Endothelial cell of umbilical vein (primary cell): ENCODE measurements at places on chromosomes 12 and 14.
A peak's percentile ranks its signal among the peaks of the same experiment; 100 is the strongest.

DNA sequence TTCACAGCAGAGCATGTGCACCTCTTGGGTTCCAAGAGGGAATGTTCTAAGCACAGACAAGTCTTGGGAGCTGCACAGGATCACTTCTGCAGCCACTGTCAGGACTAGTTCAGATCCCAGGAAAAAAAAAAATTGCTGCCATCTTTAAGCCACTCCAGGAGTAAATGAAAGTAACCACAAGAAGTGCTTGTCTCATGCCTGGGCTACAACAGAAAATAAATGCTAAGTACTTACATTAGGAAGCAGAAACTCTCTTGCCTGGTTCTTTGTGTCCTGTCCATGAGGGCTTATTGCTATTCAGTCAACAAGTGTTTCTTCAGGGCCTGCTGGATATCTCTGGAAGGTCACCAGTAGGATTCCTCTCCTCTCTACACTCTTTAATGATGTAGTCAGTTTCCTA is 176.1 kb downstream of the KTN1 start:
- H3K36me3 ChIP-seq: no peaks in the 10 kb centered on the region
- no peaks in the 10 kb centered on the region for H3K27me3 ChIP-seq
- no peak overlapping the region for H3K4me3 ChIP-seq
- H3K27ac ChIP-seq: no peak overlapping the region
- no peak for DNase-seq
- H3K4me1 ChIP-seq: peaks cover 10% of the 10 kb centered on the region

GRCh38 chr12:108193917-108194316 is 64.8 kb downstream of the WSCD2 start:
- peak; percentile 21 for DNase-seq
- no peaks in the 10 kb centered on the region for H3K27me3 ChIP-seq
- H3K4me3 ChIP-seq: no peak overlapping the region

DNA sequence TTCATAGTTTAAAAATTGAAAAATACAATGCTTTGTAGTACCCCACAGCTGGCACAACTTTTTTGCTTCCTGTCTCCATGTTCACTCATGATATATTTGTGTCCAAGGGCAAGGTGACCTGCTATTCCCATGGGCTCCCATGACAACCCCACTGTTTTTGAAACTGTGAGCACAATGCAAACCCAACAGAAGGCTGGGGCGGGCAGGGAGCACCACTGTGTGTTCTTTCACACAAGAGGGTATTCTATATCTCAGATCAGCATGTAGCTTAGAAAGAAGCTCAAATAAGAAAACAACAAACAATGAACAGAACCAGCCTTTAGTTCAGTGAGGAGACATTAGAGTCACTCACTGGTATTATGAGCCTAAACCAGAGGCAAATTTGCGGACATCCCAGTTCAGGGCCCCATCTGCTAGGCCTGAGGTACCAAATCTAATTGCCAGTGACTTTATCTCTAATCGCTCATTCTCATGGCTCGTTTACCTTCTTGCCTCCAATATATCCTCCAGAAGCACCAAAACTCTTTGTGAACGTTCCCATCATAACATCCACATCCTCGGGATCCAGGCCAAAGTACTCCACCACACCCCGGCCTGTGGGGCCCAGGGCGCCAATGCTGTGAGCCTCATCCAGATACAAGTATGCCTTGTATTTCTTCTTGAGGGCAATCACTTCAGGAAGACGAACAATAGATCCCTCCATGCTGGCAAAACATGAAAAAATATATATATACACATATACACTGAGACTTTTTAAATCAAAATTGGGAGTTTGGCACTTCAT is 56.4 kb upstream of the ISM2 start:
- H3K27me3 ChIP-seq: no peaks in the 10 kb centered on the region
- peaks cover 8% of the 10 kb centered on the region for H3K36me3 ChIP-seq
- DNase-seq: peak; percentile 60
- H3K4me1 ChIP-seq: no peaks in the 10 kb centered on the region
- no peak overlapping the region for H3K27ac ChIP-seq

DNA sequence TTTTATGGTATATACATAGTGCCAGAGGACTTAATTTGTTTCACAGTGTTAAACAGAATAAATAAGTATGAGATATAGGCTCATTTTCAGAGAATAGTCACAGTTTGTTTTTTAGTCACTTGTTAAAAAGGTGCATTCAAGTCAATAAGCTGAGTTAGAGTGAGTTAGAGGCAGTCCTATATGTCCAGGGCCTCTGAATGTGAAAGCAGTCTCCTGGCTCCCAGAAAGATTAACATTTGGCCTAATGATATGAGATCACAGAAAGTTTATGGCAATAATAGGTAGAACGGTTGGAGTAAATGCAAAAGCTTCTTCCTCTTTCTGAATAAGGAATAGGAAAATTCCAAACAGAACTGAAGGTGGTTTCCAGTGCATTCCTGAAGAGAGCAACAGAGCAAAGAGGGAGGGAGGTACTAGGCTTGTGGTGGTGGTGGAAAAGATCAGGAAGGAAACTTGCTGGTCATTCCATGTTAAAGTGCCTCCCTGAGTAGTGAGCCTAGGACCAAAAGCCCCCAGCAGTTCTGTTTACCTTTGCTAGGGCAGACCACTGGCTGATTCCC is 54.4 kb downstream of the SLC38A4 start:
- no peak overlapping the region for H3K4me3 ChIP-seq
- no peaks in the 10 kb centered on the region for H3K36me3 ChIP-seq
- H3K27ac ChIP-seq: no peak overlapping the region
- H3K27me3 ChIP-seq: no peaks in the 10 kb centered on the region
- H3K4me1 ChIP-seq: no peaks in the 10 kb centered on the region

DNA sequence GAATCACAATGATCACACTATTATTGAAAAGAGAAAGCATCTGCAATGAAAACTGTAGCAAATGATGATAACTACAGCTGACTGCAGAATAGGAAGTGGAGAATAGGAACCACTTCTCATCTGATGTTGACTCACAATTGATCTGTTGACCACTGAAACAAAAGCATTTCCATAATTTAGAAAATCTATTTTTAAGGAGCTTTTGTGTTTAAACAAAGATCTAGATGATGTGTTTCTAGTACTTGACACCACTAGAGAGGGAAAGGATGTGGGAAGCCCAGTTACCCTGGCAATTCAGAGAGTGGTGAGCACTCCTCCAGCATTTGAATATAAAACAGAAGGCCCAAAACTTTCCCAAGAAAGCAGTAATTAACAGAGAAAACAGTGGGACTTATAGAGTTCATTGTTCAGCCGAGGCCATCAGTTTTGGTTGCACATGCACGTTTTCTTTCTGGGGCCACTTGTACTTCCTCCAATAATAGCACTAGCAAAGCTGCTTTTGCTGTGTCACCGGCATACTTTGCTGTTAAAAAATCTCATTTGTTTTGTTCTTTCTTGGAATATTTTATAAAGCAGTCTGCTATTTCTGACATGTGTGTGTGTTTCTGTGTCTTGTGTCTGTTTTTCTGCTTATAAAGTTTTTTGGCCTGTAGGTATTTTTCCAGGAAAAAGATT is 76.1 kb upstream of the HECTD1 start:
- no peak overlapping the region for H3K4me3 ChIP-seq
- H3K4me1 ChIP-seq: peaks cover 16% of the 10 kb centered on the region
- H3K36me3 ChIP-seq: no peaks in the 10 kb centered on the region
- peak; percentile 49 for DNase-seq
- peak overlapping the region; percentile 83 for H3K27ac ChIP-seq

- H3K4me3 ChIP-seq: no peak overlapping the region
- no peaks in the 10 kb centered on the region for H3K27me3 ChIP-seq
- no peak overlapping the region for H3K27ac ChIP-seq
- H3K36me3 ChIP-seq: no peaks in the 10 kb centered on the region
Observed at GRCh38 chr14:90732139-90732538, 84.1 kb downstream of the TTC7B start.

GRCh38 chr12:124790650-124791400 is 72.8 kb downstream of the SCARB1 start:
- H3K4me3 ChIP-seq: no peak overlapping the region
- no peaks in the 10 kb centered on the region for H3K4me1 ChIP-seq
- DNase-seq: no peak
- H3K36me3 ChIP-seq: peaks cover 9% of the 10 kb centered on the region
- H3K27me3 ChIP-seq: no peaks in the 10 kb centered on the region
- no peak overlapping the region for H3K27ac ChIP-seq

- H3K36me3 ChIP-seq: no peaks in the 10 kb centered on the region
- H3K27me3 ChIP-seq: no peaks in the 10 kb centered on the region
- no peaks in the 10 kb centered on the region for H3K4me1 ChIP-seq
- no peak overlapping the region for H3K27ac ChIP-seq
- no peak overlapping the region for H3K4me3 ChIP-seq
Observed at GRCh38 chr12:70197345-70197744, 45.9 kb upstream of the CNOT2 start.

- no peaks in the 10 kb centered on the region for H3K4me1 ChIP-seq
- no peaks in the 10 kb centered on the region for H3K36me3 ChIP-seq
- DNase-seq: no peak
Observed at GRCh38 chr12:34391771-34392581, 369.7 kb downstream of the ALG10 start.

- DNase-seq: no peak
- no peak overlapping the region for H3K27ac ChIP-seq
- H3K4me3 ChIP-seq: no peak overlapping the region
- peaks cover 11% of the 10 kb centered on the region for H3K27me3 ChIP-seq
Observed at GRCh38 chr12:9240776-9241175, 32.6 kb upstream of the PZP start.

DNA sequence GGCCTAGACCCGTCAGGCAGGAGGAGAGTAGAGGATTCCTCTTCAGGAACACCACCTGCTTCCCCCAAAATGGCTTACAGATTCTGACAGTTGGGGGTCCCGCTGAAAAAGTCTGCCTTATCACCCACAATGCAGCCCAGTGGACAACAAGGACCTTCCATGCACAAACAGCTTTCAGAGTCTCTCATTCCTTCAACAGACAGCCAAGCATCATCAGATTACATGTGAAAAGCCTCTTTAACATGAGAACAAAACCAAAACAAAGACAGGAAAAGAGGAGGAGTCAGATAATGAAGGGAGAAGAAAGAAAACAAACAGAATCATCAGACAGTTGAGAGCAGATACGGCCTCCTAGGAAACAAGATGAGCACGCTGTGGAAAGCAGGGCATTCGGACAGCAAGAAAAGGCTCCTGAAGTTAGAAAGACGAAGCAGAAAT is 18.3 kb downstream of the KCTD10 start:
- no peaks in the 10 kb centered on the region for H3K27me3 ChIP-seq
- no peak overlapping the region for H3K4me3 ChIP-seq
- H3K36me3 ChIP-seq: peaks cover 22% of the 10 kb centered on the region
- peaks cover 59% of the 10 kb centered on the region for H3K4me1 ChIP-seq

DNA sequence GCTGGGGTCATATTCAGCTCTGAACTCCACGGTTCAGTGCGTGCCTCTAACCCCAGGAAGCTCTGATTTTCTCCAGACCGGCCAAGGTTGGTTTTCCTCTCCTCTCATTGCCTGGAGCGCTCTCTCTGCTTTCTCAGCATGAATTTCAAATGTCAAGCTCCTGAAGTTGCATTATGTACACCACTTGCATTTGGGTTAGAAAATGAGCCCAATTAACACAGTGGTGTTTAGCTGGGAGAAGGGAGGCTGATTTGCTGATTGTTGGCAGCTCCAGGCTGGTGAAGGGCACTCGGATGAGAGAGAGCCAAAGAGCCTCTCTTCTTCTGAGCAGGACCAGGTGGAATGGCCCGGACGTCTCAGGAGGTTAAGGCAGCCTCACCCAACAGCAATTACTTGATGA is 570.9 kb downstream of the VRK1 start:
- no peak overlapping the region for H3K27ac ChIP-seq
- H3K27me3 ChIP-seq: no peaks in the 10 kb centered on the region
- H3K4me1 ChIP-seq: no peaks in the 10 kb centered on the region
- no peak overlapping the region for H3K4me3 ChIP-seq
- DNase-seq: no peak

GRCh38 chr12:65602610-65603295 is 221.5 kb upstream of the HMGA2 start:
- no peaks in the 10 kb centered on the region for H3K36me3 ChIP-seq
- H3K27me3 ChIP-seq: no peaks in the 10 kb centered on the region
- H3K4me3 ChIP-seq: peak overlapping the region; percentile 24

DNA sequence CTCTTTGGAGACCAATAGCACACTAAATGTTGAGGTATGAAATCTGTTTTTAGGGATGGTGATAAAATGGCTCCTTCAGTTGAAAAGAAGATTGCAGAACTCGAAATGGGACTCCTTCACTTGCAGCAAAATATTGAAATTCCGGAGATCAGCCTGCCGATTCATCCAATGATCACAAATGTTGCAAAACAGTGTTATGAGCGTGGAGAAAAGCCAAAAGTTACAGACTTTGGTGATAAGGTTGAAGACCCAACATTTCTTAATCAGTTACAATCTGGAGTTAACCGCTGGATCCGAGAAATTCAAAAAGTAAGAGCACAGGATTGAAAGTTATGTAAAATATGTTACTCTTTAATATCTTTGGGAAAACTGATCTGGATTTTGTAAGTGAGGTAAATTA is 15.3 kb downstream of the DYNC1H1 start:
- H3K36me3 ChIP-seq: peaks cover 16% of the 10 kb centered on the region
- no peak overlapping the region for H3K27ac ChIP-seq

DNA sequence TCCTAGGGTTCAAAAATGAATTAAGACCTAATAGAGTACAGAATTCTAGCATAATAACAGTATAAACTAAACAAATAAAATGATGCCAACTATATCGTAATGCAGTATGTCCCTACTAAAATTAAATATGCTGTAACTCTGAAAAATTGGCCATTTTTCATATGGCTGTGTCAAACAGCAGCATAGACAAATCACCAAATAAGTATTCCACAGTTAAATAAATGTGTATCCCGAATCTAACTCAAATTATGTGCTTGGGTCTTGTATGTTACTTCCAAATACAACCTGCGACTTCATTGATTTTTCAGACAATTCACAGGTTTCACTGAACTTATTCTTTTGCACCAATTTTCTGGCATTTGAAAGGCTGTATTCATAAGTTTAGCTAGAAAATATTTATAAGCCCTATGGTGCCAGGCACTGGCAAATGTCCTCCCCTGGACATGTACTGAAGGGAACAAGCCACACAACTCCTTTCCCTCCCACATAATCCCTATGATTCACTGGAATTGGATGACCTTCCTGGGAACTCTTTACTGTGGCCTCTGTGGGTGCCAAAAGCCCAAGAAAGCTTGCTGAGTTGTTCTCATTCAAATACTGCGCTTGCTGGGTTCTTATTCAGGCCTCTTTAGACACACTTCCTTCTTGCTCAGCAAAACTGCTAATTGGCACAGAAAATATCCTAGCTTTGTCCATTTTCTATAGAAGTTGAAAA is 108.8 kb downstream of the KITLG start:
- DNase-seq: no peak
- H3K4me3 ChIP-seq: no peak overlapping the region
- no peaks in the 10 kb centered on the region for H3K36me3 ChIP-seq
- no peaks in the 10 kb centered on the region for H3K27me3 ChIP-seq
- H3K27ac ChIP-seq: no peak overlapping the region

- H3K27ac ChIP-seq: no peak overlapping the region
- H3K4me3 ChIP-seq: no peak overlapping the region
- no peaks in the 10 kb centered on the region for H3K36me3 ChIP-seq
- no peaks in the 10 kb centered on the region for H3K4me1 ChIP-seq
Observed at GRCh38 chr12:15852383-15852782, 29.8 kb upstream of the STRAP start.

DNA sequence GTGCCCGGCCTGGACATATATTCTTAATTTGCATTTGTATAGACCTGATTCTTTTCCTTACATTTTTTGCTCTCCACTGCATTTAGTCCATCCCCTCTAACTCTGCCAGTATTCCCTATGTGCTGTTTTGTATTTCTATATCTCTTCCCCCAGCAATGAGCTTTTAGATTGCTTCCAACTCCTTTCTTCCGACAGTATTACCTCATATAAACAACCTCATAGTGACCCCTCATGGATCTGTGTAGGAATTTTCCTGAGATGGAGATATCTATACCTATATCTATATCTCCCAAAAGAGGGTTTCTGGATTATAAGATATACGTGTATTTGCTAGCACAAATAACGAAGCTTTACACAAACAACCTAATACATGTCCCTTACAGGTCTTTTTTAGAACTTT is 161.9 kb downstream of the CRADD start:
- DNase-seq: no peak
- no peak overlapping the region for H3K27ac ChIP-seq
- H3K4me1 ChIP-seq: no peaks in the 10 kb centered on the region
- H3K27me3 ChIP-seq: no peaks in the 10 kb centered on the region
- no peak overlapping the region for H3K4me3 ChIP-seq
